NCI-H1105 treated with DMSO at 0.1 percent for 48 hours (cell line): ENCODE measurements at places on chromosomes 2 and 18.

DNA sequence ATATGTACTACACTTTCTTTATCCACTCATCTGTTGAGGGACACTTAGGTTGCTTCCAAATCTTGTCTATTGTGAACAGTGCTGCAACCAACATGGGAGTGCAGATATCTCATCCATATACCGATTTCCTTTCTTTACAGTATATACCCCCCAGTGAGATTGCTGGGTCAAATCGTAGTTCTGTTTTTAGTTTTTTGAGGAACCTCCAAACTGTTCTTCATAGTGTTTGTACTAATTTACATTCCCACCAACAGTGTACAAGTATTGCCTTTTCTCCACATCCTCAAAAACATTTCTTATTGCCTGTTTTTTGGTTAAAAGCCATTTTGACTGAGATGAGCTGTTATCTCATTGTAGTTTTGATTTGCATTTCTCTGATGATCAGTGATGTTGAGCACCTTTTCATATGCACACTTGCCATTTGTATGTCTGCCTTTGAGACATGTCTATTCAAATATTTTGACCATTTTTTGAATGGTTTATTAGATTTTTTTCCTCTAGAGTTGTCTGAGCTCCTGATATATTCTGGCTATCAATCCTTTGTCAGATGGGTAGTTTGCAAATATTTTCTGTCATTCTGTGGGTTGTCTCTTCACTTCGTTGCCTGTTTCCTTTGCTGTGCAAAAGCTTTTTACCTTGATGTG is 12.2 kb downstream of the PLEK start:
- no peak for DNase-seq

DNA sequence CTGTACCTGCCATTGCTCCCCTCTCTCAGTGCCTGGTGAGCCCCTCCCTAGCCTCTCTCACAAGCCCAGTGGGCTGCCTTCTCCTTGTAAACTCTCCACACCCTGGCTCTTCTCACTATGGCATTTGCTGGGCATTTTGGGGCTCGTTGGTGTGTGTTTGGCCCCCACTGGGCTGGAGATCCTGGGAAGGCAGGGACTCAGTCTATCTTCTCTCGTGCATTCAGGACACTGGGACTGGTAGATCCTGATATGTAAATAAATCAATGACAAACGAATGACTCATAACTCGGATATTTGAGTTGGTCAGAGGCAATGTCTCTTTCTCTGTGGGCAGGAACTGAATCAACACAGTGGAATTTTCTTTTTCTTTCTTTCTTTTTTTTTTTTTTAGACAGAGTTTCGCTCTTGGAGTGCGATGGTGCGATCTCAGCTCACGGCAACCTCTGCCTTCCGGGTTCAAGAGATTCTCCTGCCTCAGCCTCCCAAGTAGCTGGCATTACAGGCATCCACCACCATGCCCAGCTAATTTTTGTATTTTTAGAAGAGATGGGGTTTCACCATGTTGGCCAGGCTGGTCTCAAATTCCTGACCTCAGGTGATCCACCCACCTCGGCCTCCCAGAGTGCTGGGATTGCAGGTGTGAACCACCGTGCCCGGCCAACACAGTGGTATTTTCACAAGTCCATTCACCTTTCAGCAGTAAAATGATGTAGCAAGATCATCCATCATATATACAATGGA is 144.6 kb upstream of the SPRED2 start:
- no peak for DNase-seq

DNA sequence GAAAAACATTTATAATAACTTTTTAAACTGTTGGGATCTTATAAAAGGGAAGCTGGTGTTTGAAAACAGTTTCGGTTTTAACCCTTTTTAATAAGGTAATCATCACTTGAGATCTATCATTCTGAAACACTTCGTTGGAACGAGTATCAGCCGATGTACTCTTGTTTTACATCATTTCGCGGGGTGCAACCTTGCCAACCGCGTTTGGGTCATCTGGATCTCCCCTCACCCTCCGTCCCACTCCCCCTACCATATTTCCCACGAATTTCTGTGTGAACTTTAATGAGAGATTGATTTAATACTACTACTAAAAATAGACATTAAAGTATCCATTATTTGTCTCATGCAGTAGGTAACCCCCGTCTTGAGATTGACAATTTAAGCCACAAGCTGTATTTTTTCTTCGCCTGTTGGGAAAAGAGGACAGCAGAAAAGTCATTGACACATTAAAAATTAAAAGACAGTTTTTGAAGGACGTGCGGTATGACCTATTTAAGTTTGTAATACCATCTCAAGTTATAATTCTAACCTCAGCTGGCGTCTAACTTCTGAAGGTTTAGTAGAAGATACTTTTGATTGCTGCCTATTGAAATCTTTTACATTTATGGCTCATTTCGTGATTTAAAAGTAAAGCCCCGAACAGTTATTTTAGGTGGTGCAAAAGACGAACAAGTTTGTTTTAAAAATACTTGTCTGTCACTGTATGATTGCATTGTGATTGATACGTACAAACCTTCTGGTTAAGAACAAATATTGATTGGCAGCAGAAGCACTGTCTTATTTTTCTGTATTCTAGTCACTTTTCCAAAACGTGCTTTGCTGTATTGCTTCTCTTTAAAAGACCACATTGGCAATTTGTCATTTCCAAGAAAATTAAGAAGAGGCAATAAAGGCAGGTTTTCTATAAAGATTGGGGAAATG is 1.5 kb downstream of the CREB1 start:
- peak; percentile 39 for DNase-seq

GRCh38 chr2:120740375-120740764 is 4.7 kb downstream of the GLI2 start:
- no peak for DNase-seq

- DNase-seq, result no peak
These were observed 116.3 kb upstream of the SPRED2 start for GRCh38 chr2:65548576-65549256.

GRCh38 chr18:6561420-6561861 is 146.7 kb upstream of the L3MBTL4 start:
- DNase-seq, result no peak

DNA sequence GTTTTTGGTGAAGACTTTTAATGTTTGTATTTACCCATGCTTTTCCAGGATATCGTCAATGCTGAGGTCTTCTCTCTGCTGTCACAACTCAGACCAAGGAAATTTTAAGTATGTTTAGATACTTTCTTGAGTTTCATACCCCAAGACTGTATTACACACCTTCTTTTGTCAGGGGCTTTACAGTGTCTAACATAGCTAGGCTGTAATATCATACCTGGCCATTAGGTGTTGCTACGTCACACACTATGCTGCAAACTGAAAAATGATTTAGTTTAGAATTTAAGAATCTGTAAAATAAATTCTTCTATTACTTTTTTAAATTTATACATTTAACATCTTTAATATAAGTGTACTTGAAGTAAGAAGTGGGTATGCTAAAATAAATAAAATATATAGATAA is 358.4 kb upstream of the NRP2 start:
- no peak for DNase-seq

DNA sequence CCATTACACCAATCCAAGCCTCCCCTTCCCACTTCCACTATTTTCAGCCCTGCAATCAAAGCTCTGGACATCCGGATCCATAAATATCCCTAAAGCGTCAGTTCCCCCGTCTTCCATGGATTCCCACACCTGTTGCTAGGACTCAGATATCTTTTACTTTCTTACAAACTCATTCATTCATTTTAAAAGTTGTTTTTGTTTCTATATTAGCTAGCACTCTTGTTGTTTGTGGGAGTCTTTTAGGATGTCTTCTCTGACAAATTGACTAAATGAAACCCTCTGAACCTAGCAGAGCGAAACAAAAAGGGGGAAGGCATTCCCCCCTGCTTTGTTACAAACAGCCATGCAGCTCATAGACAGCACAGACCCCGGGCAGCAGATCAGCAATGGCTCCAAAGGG is 9.0 kb upstream of the NBAS start:
- no peak for DNase-seq

- DNase-seq, result no peak
These were observed 3.6 kb upstream of the PAX3 start for GRCh38 chr2:222302178-222303018.

DNA sequence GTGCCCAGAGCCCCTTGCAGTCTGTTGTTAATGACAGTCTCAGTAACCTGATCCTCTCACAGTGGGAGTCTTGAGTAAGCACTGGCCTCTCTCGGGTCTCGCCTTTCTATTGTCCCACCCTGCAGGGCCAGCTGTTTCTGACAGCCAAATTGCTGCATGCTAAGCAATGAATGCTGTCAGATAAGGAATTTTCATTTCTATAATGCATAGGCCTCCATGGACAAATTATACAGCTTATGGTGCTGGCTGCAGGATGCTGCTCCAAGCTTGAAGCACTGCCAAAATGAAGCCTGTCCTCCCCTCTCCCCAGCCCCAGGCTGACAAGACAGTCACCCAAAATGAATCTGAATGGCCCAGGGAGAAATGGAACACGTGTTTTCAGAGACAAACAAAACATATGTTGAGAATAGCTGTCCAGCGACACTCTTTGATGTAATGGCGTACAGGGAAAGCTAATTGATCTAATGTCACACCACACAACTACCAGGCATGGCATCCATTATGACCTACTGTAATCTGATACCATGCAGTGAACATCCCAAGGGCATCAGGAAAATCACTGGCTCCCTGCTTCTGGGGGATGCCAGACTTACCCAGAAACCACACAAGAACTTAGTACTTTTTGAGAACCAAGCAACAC is 36.8 kb downstream of the ACVR1 start:
- peak; percentile 80 for DNase-seq

GRCh38 chr2:144505245-144505831 is 14.6 kb downstream of the ZEB2 start:
- no peak for DNase-seq

DNA sequence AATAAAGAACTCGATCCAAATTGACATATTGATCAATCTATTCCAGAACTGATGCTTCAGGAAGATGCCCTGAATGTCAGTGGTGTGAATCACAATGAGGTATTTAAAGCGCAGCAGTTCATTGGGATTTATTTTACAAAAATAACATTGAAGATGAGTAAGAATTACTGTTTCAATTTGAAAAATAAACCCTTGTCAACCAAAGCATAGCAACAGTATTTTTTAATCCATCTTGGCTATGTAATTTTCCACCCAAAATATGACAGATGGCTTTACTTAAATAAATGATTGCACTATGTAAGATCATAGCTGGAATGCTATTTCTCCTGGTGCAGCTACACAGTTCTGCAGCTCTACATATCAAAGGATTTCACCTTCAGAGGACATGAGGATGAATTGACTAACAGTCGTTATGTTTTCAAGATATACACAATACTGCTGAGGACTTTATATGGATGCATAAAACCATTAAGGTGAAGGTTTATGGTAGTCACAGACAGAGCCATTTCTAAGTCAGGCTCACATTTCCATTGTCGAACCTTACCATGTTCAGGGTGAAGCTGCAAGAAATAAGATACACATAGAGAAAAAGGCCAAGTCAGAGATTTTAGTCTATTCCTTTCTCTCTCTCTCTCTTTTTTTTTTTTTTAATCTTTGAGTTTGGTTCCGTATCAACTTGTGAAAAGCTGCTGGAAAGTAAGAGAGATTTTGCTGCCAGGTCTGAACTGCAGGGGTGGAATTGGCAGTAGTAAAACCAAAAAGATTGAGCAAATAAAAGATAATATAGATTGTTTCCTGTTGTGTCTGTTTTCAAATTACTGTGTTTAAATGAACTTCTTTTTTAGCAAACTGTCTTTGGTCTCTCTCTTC is 398.0 kb upstream of the CDH20 start:
- no peak for DNase-seq

DNA sequence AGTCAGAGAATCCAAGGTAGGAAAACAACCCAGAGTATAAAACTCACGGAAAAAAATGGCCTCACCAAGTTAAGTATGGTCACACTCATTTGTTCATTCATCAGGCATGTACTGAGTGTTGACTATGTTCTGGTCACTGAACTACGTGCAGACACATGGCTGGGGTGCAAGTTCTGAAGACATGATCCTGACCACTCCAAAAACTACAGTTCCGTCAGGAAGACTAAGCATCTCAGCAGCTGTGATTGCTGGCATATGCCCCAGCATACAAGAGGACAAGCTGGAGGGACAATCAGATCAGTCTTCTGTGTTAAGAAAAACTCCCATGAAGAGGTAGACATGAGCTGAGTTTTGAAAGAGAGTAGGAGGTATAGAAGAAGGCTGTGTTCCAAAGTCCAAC is 72.8 kb downstream of the TCF4 start:
- DNase-seq, result no peak

GRCh38 chr2:24559473-24560113 is 68.5 kb downstream of the NCOA1 start:
- DNase-seq, result no peak

- peak; percentile 42 for DNase-seq
These were observed 170.2 kb downstream of the ATAD2B start for GRCh38 chr2:23756593-23757292.

GRCh38 chr2:217803653-217803960 is 199.2 kb downstream of the TNS1 start:
- DNase-seq, result no peak
